T-cell (primary cell): ENCODE measurements at places on chromosomes 6 and 20. TPM values are rescaled to one million over a fixed set of nuclear protein-coding genes. Genes with fewer than 3 reads are reported as not detected.

GRCh38 chr6:63502156-63502555 lies 70.1 kb upstream of the LOC128125822 start:
- no peak for DNase-seq

DNA sequence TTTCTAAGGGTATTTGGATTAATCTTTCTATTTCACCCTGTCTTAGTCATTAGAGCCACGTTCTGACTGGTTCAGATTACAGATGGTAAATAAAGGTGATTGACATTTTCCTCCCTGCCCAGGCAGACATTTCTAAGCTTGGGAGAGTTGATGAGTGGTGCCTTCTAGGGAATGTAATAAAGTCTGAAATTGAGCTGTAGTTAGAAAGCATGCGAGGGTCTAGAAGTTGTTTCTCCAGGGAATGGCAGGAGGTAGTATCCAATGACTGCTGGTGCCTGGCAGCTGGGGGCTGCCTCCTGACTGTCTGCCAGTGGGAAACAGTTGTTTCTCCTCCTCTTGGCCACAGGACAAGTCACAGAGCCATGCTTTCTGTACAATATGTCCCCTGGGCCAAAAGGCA lies 14.6 kb downstream of the EDN3 start:
- DNase-seq = no peak

DNA sequence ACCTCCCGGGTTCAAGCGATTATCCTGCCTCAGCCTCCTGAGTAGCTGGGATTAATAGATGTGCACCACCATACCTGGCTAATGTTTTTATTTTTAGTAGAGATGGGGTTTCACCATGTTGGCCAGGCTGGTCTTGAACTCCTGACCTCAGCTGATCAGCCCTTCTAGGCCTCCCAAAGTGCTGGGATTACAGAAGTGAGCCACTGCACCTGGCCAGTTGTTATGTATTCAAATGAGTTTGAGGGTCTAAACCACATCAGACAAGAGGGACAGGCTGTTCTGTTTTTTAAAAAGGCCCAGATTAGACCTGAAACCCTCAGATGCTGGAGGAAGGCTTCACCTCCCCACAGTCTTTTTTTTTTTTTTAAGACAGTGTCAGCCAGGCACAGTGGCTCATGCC lies 4.1 kb upstream of the SPAG4 start:
- DNase-seq = no peak

DNA sequence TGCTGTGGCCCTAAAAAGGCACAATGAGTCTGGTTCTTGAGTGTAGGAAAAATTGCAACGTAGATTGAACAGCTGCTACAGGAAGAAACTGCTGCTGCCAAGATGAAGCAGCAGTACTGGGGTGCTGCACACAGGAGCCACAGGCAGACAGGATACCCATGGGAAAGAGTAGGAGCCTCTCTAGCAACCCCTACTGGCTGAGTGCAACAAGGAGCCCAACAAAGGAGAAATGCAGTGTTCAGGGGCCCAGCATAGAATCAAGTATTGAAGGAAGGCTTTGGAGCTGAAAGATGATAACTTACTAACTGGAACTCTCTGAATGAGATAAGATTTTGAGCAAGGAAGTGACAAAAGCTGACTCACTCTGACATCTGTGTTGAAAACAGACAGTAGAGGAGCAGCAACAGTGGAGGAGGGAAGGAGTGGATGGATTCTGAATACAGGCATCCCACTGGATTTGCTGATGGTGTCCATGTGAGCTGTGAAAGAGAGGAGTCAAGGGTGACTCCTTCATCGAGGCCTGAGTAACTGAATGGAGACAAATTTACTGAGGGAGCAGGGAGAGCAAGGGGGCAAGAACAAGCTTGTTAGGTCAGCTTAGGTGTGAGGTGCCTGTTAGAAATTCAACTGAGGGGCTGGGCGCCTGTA lies 534.7 kb upstream of the JARID2 start:
- DNase-seq = no peak

TLDC2 gene
- 0.33 TPM for total RNA-seq

SCRT2 gene
- total RNA-seq = not detected

DNA sequence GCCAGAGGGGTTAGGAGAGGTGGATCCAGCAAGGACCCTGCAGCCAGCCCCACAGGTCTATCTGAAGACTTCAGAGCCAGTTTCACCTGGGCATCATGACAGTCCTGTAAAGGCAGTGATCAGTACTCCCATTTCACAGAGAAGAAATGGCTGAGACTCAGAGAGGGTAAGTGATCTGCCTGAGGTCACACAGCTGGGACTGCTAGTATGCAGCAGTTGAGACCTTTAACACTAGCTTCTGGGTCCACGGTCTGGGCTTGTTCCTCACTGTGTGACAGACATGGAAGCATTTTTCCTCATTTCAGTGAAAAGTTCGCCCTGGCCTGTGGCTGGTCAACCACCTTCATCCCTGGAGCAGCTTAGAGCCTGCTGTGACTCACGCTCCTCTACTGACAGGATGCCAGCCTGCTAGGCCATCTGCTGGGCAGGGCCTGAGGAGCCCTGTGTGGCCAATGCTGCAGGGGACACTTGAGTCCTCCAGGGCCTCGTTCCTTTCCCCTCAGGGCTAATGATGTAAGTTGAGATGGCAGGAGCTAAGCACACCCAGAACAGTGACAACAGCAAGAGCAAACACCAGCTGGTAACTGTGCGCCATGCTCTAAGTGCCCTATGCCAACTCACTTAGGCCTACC lies 192.0 kb downstream of the LRFN2 start:
- no peak for DNase-seq

FAM209B gene
- 1.8 TPM for total RNA-seq

- DNase-seq = no peak
Measured at GRCh38 chr20:49681850-49682216, 31.8 kb downstream of the B4GALT5 start.

DNA sequence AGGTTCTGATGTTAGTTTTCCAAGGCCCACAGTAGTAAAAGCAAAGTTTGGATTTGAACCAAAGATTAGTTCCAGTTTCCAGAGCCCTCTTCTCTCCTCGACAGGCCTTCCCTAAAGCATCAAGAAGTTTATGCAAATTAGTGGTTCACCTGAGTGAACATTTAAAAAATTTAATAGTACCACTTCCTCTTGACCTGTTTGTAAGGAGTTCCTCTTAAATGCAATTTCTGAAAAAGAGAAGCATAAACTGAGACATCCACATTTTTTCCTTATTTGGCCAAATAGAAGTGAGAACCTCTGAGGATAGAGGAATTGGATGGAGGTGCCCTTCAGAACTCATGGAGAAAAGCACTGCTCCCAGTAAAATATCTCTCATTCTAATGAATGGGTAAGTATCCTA lies 1.2 kb upstream of the DSE start:
- no peak for DNase-seq

GMPR gene
- total RNA-seq = 1.4 TPM

GRCh38 chr6:128005009-128005408 lies 104.2 kb upstream of the THEMIS start:
- no peak for DNase-seq

GRCh38 chr6:44327760-44328159 lies 14.6 kb upstream of the AARS2 start:
- DNase-seq = no peak

SLC17A3 gene
- not detected for total RNA-seq

KCNQ5 gene
- total RNA-seq = 3.5 TPM

DNA sequence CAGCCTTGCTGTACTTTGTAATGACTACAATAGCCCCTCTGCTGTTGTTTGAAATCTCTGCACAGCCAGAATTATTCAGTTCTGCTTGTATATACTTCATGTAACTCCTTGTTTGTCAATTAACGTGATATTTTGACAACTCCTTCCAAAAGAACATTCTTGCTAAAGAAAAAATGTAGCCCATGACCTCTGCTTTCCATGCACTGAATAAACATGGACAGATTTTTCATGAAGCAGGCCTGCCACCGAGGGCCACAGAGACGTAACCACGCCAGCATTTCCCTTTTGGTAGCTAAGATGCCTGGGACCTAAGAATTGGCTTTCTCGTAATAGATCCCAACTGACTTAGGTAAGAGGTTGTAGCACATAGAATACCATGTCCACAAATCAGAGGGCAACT lies 135.9 kb downstream of the MYLK4 start:
- no peak for DNase-seq

HLA-DRA gene
- 42.6 TPM for total RNA-seq

LPA gene
- not detected for total RNA-seq

C20orf141 gene
- total RNA-seq = not detected

DNA sequence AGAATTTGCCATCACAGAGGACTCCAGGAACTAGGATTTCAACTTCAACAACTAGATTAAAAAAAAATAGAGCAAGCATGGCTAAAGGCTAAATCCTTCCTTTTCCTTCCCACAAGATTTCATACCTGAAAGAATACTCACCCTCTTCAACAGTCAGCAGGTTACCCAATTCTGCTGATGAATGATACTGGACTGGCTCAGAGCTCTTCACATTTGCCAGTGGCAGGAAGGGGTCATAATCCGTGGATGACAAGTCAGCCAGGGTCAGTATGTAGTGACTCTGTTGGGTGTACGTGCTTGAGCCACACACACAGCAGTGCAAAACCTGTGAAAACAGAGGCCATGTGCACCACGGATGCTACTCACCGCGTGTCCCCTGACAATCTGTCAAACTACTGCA lies 152.9 kb downstream of the INSM1 start:
- no peak for DNase-seq

OR11A1 gene
- not detected for total RNA-seq

GRCh38 chr6:4404415-4404814 lies 269.0 kb upstream of the ECI2 start:
- DNase-seq = no peak

FAM217A gene
- total RNA-seq = not detected

- DNase-seq = peak; percentile 15
Measured at GRCh38 chr6:70520575-70520974, 46.2 kb upstream of the SDHAF4 start.

GRCh38 chr6:158565482-158566040 lies 5.7 kb downstream of the TMEM181 start:
- no peak for DNase-seq

- no peak for DNase-seq
Measured at GRCh38 chr6:76835293-76835692, 628.0 kb downstream of the HTR1B start.

DNA sequence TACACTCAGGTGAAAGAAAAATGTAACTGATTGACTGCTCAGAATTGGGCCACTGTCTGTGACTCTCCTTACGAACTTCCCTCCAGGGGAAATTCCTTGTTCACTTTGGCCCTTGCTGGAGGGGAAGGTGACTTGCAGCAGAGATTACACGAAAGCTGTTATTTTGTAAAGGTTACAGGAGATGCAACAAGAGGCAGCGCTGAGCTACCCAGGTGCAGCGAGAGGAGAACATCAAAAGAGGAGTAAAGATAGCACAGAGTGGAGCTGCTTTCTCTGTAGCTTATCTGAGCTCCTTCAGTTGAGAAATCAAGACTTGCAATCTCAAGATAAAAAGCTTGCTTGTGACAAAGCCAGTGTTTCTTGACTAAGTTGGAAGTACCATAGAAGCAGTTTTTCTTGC lies 144.6 kb downstream of the ARHGAP18 start:
- DNase-seq = no peak

GRCh38 chr6:121499666-121500065 lies 64.2 kb downstream of the GJA1 start:
- no peak for DNase-seq

HMGCLL1 gene
- total RNA-seq = not detected

- DNase-seq = no peak
Measured at GRCh38 chr6:143196525-143197225, 136.0 kb downstream of the AIG1 start.

SAMHD1 gene
- 218 TPM for total RNA-seq

POM121L2 gene
- total RNA-seq = not detected

DNA sequence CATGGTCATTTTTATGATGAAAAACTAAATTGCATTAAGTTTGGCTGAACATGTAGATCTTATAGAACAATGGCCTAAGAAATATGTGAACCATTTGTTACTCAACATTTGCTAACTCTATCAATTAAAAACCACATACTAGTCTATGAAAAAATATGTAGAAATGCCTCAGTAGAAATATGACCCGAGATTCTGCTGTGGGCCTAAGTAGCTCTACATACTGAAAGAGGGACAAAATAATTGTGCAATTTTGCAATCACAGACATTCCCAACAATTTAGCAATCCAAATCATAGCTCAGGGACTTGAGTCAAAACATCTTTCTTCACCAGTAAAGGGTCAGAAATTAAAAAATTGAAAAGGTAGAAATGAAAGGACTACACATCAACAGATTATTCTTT lies 619.0 kb downstream of the FRK start:
- DNase-seq = no peak

DNA sequence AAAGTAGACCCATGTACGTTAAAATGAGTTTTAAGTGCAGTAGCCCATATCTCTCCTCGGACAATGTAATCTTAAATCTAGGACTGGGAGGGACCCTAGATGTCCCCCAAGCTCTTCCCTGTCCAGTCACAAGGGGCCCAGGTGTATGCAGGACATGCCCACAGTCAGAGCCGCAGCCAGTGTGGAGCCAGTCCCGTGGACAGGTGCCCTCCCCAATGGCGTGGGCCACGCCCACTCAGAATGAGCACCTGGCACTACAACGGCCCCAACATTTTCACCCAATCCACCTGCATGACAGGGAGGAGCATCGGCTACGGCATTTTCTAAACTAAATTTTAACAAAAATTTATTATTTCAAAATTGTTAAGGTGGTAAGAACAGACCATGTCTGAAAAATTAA lies 53.2 kb downstream of the WDR27 start:
- no peak for DNase-seq

DNA sequence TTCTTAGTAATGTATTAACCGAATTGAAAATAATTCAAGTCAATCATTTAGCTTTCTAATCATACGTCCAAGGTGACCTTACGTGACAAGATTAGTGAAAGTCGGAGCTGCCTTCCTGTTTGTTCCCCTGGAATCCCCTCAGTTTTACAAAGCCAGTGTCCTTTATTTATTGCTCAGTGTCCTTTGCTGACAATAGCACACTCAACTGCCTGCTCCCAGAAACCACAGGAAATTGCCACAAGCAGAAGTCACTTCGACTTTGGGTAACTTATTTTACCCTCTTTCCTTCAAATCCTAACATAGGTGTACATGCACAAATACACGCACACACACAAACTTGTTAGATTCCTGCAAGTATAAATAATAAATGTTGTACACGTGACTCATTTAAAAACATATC lies 1167.7 kb upstream of the ADGRB3 start:
- DNase-seq = no peak

OR2J3 gene
- not detected for total RNA-seq

SLC26A8 gene
- not detected for total RNA-seq

BPIFB1 gene
- total RNA-seq = not detected

GRCh38 chr6:30837870-30838269 lies 46.4 kb upstream of the DDR1 start:
- DNase-seq = no peak

RAB44 gene
- total RNA-seq = 0.35 TPM

GRCh38 chr6:23964865-23965264 lies 161.2 kb upstream of the NRSN1 start:
- DNase-seq = no peak
